A172 (cell line): ENCODE measurements at places on chromosomes 2 and 18. TPM values are rescaled to one million over a fixed set of nuclear protein-coding genes. Genes with fewer than 3 reads are reported as not detected.

The TDRD15 gene
- total RNA-seq: not detected in 2 replicates

The LIMS4 gene
- total RNA-seq: 0.10 and 1.3 TPM in 2 replicates

The PLCL1 gene
- total RNA-seq: not detected in 2 replicates

The DRC1 gene
- 0.43 TPM in 1 of 2 replicates, not detected in the other for total RNA-seq

DNA sequence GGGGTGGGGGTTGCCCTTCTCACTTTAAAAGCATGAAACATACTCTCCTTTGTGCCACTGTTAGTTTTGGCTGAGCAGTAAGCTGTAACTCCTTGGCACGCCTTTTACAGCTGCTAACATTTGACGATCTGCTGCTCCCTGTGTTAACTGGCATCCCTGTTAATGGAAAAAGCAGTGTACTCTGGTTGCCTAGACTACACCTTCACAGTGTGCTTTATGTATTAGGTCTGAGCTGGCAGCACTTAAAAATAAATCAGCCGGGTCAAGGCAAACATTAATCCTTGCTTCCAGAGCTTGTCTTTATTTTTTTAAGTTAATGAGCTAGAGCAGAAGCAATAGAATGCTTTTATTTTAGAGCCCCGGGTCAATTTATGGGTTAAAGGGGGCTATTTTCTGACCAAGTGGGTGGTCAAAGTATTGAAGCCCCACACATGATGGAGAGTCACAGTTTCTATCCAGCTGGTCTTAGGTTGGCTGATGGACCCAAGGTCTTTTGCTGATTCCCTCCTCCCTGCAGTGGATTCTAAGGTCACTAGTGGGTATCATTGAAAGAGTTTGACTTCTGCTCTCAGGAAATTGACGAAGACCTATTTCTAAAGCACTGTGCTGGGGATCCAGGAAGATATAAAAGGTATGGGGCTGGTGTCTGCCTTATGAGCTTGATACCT lies 54.5 kb downstream of the CFAP221 start:
- DNase-seq: peak; percentile 8

- no peak for DNase-seq
Measured at GRCh38 chr2:57888463-57888862, 158.1 kb upstream of the VRK2 start.

DNA sequence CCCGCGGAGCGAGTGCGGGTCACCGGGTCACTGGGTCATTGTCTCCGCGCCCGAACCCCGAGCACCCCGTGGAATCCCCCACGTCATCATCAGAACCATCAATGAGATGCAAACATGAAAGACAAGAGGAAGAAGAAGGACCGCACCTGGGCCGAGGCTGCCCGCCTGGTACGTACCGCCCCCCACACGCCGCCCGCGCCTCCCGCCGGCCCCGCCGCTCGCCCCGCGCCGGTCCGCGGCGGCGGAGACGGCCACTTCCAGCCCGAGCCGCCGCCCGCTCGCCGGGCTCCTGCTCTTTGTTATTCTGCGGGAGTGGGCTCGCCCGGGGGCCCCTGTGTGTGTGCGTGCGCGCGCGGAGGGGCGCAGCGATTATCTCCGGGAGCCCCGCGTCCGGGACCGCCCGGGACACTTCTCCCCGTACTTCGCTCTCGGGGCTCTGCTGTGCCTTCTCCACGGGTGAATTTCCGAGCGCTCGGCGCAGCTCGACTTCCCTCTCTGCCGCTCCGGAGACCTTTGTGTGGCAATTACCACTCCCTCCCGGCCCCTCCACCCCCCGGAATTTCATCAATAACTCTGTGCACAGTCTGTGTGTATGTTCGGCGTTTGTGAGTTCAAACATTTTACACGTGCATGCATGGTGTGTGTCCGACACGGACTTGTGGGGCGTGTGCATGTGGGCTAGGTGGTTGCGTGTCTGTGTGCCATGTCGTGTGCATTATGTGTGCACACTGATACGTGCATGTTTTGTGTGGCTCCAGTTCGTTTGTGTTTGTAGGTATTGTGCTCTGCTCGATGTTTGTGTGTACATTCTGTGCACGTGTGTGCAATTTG lies 714 bp downstream of the ASXL3 start:
- no peak for DNase-seq

DNA sequence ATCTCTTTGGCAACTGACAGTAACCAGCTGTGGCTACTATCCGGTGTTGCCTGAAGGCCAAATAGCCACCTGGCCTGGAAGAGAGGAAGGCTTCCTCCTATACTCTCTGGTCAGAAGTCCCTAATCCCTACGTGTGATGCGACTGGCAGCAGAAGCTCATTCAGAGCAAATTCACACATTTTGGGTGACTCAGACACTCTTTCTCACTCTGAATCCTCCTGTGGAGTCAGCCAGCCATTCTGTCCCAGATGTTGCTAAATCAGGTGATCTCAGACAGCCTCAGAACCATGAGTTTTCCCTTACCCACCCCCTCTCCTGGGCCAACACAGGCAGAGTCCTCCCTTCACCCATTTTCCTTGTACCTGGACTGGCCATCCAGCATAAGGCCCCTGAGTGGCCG lies 34.7 kb downstream of the CFAP53 start:
- DNase-seq: no peak
